Naive thymus-derived CD8-positive, alpha-beta T cell (primary cell): ENCODE measurements at places on chromosomes 3 and 15.

GRCh38 chr15:79364571-79365240 lies 53.8 kb downstream of the TMED3 start:
- H3K27ac ChIP-seq = no peak overlapping the region
- no peak for DNase-seq
- no peaks in the 10 kb centered on the region for H3K36me3 ChIP-seq
- no peaks in the 10 kb centered on the region for H3K27me3 ChIP-seq
- H3K4me3 ChIP-seq = no peak overlapping the region
- no peaks in the 10 kb centered on the region for H3K4me1 ChIP-seq

DNA sequence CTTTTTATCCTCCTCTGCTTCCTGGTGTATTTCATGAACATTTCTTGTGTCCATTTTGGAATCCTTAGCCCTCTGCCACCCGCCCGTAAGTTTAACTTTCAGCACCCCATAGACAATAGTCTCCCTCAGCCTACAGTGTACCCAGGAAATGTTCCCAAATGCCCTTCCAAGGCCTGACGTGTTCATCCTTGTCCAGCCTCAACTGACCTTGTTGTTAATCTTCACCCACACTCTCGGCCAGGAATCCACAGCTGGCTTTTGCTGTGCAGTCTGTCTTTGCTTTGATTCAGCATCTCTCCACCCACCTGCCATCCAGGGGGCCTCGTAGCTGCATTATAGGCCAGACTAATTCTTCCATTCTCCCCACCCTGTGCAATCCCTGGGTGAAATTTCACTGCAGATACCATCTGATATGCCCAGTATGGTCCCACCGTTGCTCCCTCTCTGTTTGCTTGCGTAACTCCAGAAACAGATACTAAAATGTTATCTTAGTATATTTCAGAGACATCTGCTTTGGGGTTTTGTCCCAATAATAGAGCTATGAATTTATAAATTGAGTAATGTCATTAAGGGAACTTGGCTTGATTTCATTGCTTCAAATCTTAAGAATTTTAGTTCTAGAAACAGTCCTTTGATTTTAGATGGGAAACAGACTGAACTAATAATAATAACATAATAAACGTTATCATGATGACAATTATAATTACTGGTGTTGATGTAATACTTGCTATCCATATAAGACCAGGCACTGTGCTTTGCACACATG lies 16.6 kb downstream of the GUCA1C start:
- H3K4me1 ChIP-seq = no peaks in the 10 kb centered on the region
- H3K4me3 ChIP-seq = no peak overlapping the region
- H3K36me3 ChIP-seq = no peaks in the 10 kb centered on the region

DNA sequence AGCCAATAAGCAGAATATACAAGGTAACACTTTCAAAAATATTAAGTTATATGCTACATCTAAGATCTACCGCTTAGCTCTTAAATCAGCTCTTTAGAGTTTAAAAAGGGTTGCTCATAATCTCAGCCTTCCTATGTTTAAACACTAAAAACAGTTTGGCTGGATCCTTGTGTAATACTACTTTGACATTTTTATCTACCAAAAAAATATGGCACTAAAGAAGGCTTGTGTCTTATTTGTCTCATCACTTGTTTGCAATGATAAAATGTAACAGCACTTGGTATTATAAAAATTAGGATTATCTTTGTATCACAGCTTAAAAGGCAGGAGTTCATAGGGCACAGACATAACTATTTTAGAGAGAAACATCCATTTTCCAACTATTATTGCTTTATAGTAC lies 9.8 kb downstream of the ANKRD28 start:
- no peaks in the 10 kb centered on the region for H3K27me3 ChIP-seq
- H3K36me3 ChIP-seq = peaks cover 29% of the 10 kb centered on the region
- H3K4me3 ChIP-seq = no peak overlapping the region

GRCh38 chr15:101723171-101723873 lies 951 bp downstream of the TARS3 start:
- peak overlapping the region; percentile 97 for H3K4me3 ChIP-seq
- peaks cover 40% of the 10 kb centered on the region for H3K36me3 ChIP-seq
- H3K27me3 ChIP-seq = no peaks in the 10 kb centered on the region
- peak overlapping the region; percentile 92 for H3K27ac ChIP-seq
- peaks cover 39% of the 10 kb centered on the region for H3K4me1 ChIP-seq

DNA sequence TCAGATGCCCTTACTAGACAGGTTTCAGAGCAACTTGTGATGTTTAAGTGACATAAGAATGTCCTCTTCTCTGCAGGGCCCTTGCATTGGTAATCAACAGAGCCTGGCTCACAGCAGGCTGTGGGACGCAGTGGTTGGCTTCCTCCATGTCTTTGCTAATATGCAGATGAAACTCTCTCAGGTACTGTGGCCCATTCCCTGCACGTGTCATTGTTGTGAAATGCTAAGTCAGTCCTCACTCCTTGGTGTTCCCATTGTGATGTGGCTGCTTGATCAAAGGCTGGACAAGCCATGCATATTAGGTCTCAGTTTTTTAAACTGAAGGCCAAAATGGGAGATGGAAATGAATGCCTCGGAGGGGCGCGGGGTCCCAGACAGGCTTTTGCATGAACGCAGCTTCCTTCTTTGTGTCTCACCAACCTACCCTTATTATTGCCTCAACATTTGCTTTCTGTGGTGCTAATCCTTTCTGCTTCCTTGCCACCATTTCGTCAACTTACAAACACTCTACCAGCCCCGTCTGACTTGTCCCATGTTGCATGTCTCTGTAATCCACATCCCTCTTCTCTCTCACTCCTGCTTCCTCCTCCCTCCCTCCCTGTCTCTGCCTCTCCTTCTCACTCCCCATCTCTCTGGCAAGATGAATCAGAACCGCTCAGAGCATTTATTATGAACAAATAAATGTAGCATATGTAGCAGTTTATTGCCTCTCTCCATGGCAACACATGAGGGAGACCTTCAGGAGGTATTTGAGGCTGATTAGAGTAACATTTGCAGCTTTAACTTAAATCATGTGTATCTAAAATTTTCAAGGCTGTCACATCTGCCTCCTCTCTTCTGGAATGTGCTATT lies 133.2 kb upstream of the CHRM5 start:
- no peaks in the 10 kb centered on the region for H3K36me3 ChIP-seq
- no peaks in the 10 kb centered on the region for H3K4me1 ChIP-seq
- no peak for DNase-seq
- H3K27ac ChIP-seq = no peak overlapping the region

GRCh38 chr15:56232058-56232457 lies 11.6 kb downstream of the RFX7 start:
- peaks cover 83% of the 10 kb centered on the region for H3K36me3 ChIP-seq
- no peak overlapping the region for H3K4me3 ChIP-seq
- DNase-seq = no peak
- no peaks in the 10 kb centered on the region for H3K27me3 ChIP-seq
- H3K4me1 ChIP-seq = peaks cover 5% of the 10 kb centered on the region

- H3K4me1 ChIP-seq = peaks cover 20% of the 10 kb centered on the region
- no peak overlapping the region for H3K4me3 ChIP-seq
- H3K27me3 ChIP-seq = no peaks in the 10 kb centered on the region
- H3K27ac ChIP-seq = peak overlapping the region; percentile 11
Measured at GRCh38 chr3:139378587-139379241, 10.7 kb downstream of the COPB2 start.

GRCh38 chr15:32656091-32656490 lies 14.6 kb downstream of the SCG5 start:
- DNase-seq = no peak
- H3K4me3 ChIP-seq = no peak overlapping the region
- no peak overlapping the region for H3K27ac ChIP-seq
- peaks cover 7% of the 10 kb centered on the region for H3K4me1 ChIP-seq
- H3K36me3 ChIP-seq = no peaks in the 10 kb centered on the region
- H3K27me3 ChIP-seq = no peaks in the 10 kb centered on the region

GRCh38 chr3:52007291-52007690 lies 11.6 kb upstream of the RPL29 start:
- H3K27ac ChIP-seq = no peak overlapping the region
- DNase-seq = no peak
- no peaks in the 10 kb centered on the region for H3K4me1 ChIP-seq
- no peaks in the 10 kb centered on the region for H3K36me3 ChIP-seq

GRCh38 chr3:123447749-123448517 lies 957 bp downstream of the ADCY5 start:
- peaks cover 7% of the 10 kb centered on the region for H3K4me1 ChIP-seq
- no peak overlapping the region for H3K27ac ChIP-seq
- DNase-seq = peak; percentile 30
- no peaks in the 10 kb centered on the region for H3K36me3 ChIP-seq
- no peak overlapping the region for H3K4me3 ChIP-seq
- H3K27me3 ChIP-seq = peaks cover 51% of the 10 kb centered on the region

DNA sequence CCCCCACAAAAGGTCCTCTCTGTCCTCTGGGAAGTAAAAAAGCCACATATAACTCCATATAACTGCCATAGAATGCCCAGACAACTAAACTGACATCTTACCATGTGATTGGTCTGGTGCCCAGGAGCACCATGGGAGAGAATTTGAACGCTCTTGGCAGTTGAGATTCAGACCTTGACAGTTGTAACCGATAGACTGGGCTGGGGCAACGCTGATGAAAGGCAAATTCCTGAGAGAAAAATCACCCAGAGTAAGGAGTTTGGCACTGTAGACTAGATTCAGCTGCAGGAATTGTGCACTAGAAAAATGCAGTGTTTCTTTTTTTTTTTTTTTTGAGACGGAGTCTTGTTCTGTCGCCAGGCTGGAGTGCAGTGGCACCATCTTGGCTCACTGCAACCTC lies 240.5 kb downstream of the SOX2 start:
- no peak overlapping the region for H3K4me3 ChIP-seq
- H3K4me1 ChIP-seq = no peaks in the 10 kb centered on the region
- peaks cover 7% of the 10 kb centered on the region for H3K27me3 ChIP-seq
- H3K36me3 ChIP-seq = no peaks in the 10 kb centered on the region
- no peak for DNase-seq
- H3K27ac ChIP-seq = no peak overlapping the region

DNA sequence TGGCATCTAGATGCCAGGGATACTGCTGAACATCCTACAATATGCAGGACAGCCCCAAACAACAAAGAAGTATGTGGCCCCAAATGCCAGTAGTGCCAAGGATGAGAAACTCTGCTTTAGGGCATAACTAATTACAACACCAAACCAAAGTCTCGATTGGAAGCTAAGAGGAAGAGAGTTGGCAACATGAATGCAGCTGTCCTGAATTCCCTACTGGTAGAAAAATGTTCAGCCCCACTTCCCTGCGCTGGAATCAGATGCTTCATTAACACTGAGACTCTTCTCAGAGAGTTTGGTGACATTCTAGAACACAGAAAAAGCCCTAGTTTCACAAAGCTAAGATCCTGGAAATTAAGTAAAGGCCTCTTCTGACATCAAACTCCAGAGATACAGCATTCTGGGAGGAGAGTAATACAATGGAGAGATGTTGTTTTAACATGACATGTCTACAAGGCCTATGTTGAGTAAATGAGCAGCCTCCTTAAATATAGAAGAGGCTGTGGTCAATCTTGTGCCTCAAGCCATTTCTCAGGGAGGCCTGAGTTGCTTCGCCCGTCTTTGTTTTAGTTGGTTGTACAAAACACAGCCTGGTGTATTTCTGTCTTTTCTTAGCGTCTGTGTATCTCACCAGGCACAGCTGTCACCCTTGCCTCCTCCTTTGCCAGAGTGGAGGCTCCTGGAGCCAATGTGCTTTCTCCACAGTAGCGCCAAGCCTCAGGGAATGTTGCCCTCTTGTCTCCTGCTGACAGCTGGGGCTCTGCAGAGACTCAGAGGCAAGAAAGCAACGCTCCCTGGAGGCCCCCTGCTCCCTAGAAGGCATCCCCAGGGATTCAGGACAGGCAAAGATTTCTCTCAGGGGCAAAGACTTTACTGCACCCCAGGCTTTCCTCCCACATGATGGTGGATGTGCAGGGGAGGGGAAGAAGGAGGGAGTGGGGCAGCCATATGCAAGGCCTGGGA lies 25.1 kb upstream of the CTNNB1 start:
- H3K4me3 ChIP-seq = no peak overlapping the region
- DNase-seq = no peak
- peaks cover 2% of the 10 kb centered on the region for H3K4me1 ChIP-seq

- peaks cover 27% of the 10 kb centered on the region for H3K36me3 ChIP-seq
- H3K4me1 ChIP-seq = peaks cover 6% of the 10 kb centered on the region
- no peak overlapping the region for H3K27ac ChIP-seq
- peaks cover 42% of the 10 kb centered on the region for H3K27me3 ChIP-seq
- DNase-seq = no peak
- no peak overlapping the region for H3K4me3 ChIP-seq
Measured at GRCh38 chr3:48596157-48596556, 1.0 kb upstream of the COL7A1 start.

DNA sequence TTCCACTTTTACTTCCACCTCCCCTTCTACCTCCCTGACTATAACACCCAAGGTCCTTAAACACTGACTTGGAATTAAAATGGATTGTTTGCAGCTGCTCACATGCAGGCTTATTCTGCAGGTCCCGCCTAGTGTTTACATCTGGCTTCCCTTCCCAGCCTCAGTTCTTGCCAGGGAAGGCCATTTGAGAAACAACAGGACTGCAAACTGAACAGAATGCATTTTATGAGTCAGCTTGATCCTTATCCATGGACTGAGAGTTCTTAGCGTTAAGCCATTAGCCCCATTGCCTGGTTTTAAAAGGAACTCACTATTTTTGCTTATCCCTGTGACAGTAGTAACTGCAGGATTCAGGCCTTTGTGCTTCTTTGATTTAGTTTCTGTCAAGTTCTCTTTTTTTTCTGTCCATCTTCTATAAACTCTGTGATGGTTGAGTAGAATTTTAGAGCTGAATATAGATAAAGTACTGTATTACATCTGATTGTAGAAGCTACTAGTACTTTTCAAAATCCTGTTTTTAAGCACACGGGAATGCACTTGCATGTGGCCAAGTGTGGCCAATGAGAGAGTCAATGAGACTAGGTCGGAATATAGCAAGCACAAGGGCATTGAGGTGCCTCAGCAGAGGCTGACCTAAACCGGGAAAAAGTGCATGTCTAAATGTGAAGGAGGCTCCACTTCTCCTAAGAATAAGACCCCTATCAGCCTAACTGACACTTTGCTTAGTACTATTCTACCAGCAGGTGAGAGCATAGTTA lies 106.4 kb downstream of the TUSC7 start:
- no peak for DNase-seq
- no peaks in the 10 kb centered on the region for H3K36me3 ChIP-seq
- no peaks in the 10 kb centered on the region for H3K27me3 ChIP-seq
- no peak overlapping the region for H3K4me3 ChIP-seq
- H3K4me1 ChIP-seq = no peaks in the 10 kb centered on the region

DNA sequence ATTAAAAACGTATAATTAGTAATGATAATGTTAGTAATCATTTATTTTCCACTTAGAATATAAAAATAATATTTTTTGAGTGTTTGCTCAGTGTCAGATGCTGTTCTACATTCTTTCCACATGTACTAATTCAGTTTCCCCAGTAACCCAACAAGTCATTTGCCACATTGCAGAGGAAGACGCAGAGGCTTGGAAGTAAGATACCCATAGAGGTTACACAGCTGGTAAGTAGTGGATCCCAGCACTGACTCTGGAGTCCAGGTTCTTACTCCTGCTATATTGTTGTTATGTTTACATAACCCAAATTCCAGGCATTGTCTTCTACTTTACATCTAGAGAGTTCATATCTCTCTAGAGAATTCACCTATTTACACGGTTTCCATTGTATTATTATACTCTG lies 48.2 kb upstream of the MYO5C start:
- H3K4me1 ChIP-seq = no peaks in the 10 kb centered on the region
- no peak for DNase-seq
- peaks cover 55% of the 10 kb centered on the region for H3K36me3 ChIP-seq
- H3K4me3 ChIP-seq = no peak overlapping the region
